ENCODE measurements at places on chromosomes 3 and 15. TPM values are rescaled to one million over a fixed set of nuclear protein-coding genes. Genes with fewer than 3 reads are reported as not detected.

GPX1 gene
- total RNA-seq, result 487 TPM

DNA sequence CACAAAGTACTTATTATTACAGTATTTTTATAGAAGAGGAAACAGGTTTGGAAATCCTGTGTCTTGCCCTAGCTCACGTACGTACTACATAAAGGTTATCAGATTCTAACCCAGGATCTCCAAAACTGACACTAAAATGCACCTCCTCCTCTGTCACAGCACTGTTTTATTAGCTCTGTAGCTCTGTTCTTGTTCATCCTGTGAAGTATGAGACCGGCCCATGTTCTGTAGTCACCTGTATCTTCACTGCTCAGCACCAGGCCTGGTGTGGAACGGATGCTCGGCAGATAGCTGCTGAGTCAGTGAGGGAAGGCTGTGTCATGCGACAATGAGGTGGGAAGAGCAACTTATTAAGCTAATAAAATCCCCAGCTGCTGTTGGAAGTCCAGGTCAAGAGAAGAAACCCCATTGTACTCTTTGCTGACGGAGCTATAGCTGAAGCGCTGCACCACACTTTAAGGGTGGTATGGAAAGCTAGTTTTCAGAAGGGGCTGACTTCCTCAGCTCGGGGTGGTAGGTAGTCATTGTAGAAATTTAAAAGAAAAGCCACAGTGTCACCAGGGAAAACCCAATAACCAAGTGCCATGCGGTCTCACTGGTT, 22.8 kb downstream of the BCL2A1 start:
- DNase-seq, result no peak

DNA sequence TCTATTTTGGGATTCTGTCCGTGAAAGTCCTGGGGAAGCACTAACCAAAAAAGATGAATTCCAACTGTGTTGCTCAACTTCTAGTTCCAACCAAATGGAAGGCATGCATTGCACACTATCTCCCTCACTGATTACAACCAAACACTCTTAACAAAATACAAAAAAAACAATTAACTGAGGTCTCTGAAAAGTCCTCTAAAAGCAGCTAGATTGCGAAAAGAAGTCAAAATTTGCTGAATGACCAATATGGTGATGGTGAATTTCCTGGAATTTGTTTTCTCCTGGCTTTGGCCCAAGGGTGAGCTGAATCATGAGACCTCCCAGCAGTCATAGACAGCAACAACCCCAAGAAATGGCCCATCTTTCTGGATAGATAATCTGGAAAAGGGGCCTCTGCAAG, 28.3 kb downstream of the CYP19A1 start:
- no peak for DNase-seq

GRCh38 chr3:194397757-194398312, 1.2 kb downstream of the GP5 start:
- no peak for DNase-seq

DTWD1 gene
- total RNA-seq, result 16.6 TPM

GRCh38 chr15:93294896-93295295, 205.9 kb upstream of the RGMA start:
- no peak for DNase-seq

DNA sequence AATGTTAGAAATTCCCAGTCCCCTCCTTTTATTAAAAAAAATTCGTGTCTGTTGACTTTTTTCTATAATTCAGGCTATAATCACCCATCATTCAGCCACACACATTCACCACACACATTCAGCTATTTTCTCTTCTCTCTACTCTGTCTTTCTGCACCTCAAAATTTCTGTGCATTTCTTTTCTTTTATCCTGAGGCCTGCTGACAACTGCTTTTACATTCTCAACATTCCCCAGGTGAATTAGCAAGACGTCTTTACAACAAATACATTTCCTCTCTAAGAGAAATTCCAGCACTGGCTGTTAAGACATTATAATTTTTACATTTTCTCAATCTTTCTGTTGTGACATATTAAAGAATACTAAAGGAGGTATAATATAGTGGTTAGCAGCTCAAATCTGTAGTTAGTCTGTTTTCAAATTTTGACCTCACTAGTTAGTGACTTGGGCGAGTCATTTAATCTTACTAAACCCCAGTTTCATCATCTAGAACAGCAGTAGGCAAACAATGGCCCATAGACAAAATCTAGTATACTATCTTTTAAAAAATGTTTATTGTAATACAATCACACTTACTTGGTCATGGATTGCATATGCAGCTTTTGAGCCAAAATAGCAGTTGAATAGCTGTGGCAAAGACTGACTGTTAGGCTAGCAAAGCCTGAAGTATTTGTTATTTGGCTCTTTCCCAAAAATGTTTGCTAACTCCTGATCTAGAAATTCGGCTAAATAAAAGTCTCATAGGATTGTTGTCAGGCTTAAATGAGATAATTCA, 350.7 kb downstream of the NSUN3 start:
- peak; percentile 76 for DNase-seq

STX19 gene
- 0.18 TPM for total RNA-seq

DNA sequence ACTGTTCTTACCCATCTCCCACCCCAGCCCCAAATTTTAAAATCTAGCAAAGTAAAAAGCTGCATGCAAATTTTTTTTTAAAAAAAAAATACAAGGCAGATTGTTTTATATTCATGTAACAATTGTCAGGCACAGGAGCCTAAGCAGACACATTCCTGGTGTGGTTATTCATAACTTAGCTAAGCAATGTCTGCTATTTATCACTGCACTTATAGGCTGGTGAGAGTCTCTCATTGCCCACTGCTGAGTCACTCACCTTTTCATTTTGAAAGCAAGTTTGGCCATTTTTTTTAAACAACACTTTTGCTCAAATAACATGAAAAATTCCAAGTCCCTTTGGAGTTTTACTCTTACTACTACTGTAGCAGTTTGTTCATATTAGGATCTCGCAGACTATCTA, 413.9 kb downstream of the RBMS3 start:
- DNase-seq, result peak; percentile 84

CCK gene
- total RNA-seq, result 3.0 TPM

DNA sequence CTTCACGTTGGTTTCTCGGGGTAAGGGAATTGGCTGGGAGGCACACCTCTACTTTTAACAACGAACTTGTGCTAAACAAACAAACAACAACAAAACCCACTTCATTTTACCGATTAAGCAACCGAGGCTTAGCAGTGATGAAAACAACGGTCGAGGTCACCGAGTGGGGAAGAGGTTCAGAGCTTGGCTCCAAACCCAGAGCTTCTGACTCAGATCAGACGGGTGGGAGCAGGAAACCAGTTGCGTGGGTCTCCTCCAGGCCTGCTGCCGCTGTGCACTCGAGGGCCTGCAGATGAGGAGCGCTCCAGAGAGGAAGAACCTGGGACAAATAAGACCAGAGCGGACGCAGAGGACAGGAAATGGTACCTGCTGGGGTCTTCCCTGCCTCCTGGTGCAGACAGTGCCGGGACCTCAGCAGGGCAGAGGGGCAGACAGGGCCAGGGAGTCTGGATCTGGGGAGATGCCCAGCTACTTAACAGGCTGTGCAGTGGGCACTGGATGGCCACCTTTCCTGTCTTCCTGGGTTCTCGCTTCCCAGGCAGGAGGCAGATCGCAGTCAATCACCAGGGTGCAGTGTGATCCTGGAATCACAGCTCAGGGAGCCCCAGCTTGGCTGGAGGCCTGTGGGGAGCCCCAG, 99.0 kb upstream of the MEF2A start:
- DNase-seq, result no peak

DNA sequence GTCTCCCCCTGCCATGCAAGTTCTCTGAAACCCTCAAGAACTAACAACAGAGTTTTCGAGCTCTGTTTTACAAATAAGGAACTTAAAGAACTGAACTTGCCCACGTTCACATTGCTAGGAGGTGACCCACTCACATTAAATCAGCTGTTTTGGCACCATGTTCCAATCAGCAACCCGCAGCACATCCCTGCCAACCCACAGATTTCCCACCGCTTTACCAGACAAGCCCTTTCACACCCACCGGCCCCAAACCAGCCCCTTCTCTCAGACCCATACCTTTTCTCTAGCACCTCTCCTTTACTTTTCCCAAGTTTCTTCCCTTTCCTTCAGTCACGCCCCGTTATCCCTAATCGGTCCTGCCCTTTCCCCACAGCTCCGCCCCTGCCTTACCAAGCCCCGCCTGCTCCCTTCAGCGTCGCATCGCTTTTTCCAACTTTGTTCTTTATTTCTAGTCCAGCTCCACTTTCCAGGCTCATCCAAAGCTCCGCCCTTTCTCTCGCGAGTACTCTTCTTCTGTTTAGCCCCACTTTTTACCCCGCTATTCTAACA, 804 bp upstream of the BRPF1 start:
- no peak for DNase-seq

GP5 gene
- total RNA-seq, result not detected

DNA sequence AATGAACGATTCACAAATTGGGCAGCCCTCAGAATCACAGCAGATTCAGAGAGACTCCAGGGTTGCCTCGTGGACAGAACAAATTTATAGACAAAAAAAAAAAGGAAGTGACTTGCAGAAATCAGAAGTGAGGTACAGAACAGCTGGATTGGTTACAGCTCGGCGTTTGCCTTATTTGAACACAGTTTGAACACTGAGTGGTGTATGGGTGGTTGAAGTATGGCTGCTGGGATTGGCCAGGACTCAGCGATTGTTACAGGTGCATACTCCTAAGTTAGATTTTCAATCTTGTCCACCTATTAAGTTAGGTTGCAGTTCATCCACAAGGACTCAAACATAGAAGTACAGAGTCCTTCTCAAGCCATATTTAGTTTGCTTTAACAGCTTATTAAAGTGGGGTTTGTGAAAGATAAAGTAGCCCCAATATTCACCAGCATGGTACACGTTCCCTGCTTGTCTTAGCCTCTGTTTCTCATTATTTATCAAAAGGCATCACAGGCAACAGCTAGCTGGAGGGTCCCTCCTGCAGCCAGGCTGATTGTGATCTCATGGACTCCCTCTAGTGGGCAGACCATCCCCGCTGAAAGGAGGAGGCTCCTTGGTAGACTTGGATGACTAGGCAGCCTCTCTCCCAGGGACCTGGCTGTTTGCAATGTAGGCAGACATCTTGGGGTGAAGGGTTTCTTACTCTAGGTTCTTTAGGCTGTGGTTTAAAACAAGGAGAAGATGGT, 17.6 kb upstream of the ALDH1L1 start:
- peak; percentile 48 for DNase-seq

DNA sequence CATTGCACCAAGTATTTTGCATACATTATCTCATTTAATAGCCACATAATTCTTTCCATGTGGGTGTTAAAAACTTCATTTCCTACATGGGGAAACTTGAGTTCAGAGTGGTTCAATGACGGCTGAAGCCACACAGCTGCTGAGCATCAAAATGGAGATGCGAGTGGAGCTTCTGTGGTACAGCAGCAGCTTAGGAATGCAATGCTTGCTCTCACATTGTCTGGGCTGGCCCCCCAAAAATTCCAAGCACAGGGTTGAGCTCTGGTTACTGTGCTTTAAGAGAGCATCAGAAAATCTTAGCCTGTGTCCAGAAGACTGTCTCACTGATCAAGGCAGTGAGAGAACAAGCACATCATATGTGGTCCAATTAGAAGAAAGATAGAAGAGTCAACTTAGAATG, 57.4 kb upstream of the GADL1 start:
- DNase-seq, result no peak

- no peak for DNase-seq
Observed at GRCh38 chr3:94127115-94127514, 64.3 kb downstream of the NSUN3 start.

TRH gene
- total RNA-seq, result not detected

DNA sequence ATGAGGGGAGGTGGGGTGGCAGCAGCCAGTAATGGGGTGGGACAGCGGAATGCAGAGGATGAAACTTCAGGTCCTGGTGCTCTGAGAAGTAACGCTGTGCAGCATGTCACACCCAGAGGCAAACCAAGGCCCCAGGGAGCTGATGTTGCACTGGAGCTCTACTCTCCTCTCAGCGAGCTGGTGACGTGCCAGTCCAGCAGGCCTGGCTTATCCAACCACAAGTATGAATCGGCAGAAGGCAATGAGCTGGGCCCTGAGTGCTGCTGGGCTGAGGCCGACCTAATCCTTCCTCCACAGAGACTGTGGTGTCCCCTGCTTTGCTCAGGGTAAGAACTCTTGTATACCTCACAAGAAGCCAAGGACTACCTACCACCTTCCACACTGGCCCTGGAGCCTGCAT, 30.5 kb downstream of the CD86 start:
- DNase-seq, result no peak

GRCh38 chr3:164488893-164489292, 589.4 kb downstream of the SI start:
- DNase-seq, result no peak

DNA sequence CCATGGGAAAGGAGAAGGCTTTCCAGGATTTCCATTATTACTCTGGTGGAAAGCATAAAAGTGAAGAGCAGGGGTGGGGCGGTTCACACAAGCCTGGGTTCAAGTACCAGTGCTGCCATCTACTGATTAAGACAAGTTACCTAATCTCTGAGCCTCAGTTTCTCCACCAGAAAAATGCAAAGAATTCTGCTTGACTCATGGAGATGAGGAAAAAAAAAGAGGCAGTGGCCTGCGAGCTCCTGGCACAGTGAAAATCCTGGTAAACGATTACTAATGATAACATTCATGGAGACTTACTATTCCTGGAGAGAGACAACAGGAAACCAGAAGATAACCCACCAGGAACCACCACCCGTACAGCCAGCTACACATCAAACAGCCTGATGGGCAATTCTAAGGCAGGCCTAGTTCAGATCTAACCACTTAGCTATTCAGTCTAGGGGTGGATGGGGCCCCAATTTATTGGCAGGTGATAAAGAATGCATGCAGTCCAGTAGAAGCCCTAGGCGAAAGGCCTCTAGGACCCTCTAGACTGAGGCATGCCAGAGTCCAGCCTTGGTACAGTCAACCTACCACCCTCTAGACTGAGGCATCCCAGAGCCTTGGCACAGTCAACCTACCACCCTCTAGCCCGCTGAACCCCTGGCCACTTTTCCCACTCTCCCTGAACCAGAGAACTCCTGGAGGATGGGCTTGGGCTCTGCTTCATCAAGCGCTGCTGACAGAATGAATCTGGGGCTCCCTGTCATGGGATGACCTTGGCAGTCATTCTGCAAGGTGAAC, 2.5 kb downstream of the AMOTL2 start:
- peak; percentile 48 for DNase-seq

DNA sequence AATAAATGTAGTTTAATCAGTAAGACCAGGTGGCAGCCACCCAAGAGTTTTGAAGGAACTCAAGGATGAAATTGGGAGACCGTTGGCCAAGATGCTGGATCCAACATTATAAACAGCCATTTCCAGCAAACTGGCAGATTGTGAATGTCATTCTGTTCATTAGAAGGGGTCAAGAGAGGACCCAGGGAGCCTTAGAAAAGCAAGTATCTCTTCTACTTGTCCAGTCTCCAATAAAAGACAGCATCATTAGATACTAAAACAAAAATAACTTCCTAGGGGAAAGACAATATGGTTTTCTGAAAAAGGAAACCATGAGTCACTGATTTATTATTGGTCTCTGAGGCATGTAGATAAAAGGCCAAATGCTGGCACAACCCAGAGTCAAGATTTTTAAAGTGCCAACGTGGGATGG, 67.9 kb downstream of the GADL1 start:
- peak; percentile 32 for DNase-seq

RNF168 gene
- total RNA-seq, result 18.0 TPM

GRCh38 chr3:29693863-29694262, 413.0 kb downstream of the RBMS3 start:
- DNase-seq, result peak; percentile 92

Measured in foreskin keratinocyte (primary cell).